ENCODE measurements at places on chromosomes 7 and 10.

DNA sequence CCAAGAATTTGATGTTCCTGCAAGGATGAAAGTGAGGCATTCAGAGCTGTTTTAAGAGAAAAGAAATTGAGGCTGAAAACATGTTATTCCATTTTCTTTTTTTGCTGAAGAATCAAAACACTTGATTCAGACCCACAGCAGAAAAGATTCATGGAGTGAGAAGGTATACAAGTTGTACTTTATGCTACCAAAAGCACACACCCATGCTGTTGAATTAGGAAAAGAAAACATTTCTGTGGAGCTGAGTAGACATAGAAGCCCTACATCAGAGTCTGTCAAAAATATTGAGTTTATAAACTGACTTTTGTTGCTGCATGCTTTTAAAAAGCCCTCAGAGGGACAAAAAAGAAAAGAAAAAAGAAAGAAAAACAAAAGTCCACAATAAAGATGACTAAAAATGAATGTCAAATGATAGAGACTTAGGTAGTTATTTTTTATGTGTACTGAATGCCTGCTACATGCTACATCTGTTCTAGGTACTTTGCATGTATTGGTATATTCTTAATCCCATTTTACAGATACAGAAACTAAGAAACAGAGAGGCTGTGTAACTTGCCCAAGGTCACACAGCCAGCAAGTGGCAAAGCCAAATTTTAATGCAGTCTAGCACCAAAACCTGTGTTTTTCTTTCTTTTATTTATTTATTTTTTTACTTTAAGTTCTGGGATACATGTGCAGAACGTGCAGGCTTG, 71.7 kb upstream of the PALS2 start:
- DNase-seq, result no peak

DNA sequence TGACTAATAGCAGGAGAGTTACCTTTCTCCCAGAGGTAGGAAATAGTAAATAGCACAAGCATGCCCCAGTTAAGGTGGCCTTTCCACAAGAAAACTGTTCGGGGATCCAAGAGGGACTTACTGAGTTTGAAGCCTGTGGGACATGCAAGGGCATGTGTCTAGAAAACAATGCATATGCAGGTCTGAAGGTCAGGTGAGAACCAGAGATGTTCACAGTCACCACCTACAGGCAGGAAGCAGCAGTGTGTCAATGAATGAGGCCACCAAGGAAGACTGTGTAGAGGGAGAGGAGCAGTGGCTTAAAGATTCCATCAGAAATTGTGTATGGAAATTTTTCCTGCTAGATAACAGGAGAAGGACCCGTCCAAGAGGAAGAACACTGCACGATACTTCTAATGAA, 66.0 kb downstream of the CALD1 start:
- no peak for DNase-seq

GRCh38 chr10:70849582-70850016, 33.9 kb downstream of the SGPL1 start:
- DNase-seq, result no peak

DNA sequence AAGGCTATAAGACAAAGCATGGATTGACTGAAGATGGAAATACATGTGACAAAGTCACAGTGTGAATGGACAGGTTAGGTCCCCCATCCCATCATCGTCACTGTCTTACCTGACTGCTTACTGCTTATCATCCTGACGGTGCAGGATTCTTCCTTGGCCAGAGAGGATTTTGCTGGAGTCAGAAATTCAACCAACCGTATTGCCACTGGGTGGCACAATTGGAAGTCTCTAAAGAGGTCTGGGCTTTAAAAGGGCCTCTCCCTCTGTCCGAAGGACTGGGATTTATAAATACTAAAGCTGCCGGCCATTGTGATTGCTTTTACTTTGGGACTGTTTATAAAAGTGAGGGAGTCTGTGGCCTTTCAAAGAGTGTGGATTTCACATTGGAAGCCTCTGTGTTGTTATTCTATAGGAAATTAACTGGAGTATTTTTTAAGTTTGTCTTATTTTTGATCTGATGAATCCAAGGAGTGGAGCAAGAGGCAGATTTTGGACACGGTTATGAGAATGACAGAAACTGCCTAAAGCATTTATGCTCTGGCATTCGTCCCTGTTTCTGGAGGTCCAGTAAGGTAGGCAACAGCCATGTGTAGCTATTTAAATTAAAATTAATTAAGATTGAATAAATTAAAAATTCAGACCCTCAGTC, 113.3 kb upstream of the CREB5 start:
- no peak for DNase-seq

GRCh38 chr7:15104411-15105092, 202.0 kb upstream of the DGKB start:
- DNase-seq, result no peak

GRCh38 chr10:33122014-33122809, 164.2 kb upstream of the ITGB1 start:
- no peak for DNase-seq

GRCh38 chr10:104688251-104689042, 47.4 kb downstream of the SORCS3 start:
- DNase-seq, result no peak

DNA sequence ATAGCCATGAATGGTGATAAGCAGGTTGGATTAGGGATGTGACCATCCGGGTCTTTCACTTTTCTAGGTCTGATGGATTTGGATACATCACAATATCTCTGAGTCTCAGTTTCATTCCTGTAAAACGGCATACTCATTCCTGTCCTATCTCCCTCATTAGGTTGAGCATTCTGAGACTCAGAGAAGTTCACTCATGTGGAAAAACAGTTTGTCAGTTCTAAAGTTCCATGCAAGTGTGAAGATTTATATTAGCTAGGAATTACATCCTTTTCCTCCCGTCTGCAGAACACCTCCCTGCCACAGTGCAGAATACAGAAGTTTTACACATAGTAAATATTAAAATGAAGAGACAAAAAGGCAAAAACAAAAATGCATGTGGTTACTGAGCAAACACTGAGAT, 94.2 kb upstream of the SLC25A13 start:
- DNase-seq, result no peak

- DNase-seq, result no peak
Observed at GRCh38 chr10:44513591-44513990, 128.7 kb upstream of the CXCL12 start.

DNA sequence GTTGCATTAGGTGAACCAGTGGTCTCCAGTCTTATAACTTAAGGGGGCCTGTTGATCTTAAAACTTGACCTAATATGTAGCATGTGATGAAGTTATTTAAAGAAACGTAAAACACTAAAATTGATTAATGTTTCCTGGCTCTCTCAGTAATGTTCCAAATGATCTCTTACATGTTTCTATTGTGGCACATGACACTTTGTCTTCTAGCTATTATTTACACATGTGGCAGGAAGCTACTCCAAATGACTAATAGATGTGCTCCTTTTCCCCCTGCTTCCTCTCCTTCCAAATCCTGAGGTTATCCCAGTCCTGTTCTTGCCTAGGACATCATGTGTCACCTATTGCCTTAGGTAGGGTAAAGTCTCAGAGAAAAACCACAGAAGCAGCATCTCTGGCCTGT, 89.4 kb downstream of the FAS start:
- no peak for DNase-seq

DNA sequence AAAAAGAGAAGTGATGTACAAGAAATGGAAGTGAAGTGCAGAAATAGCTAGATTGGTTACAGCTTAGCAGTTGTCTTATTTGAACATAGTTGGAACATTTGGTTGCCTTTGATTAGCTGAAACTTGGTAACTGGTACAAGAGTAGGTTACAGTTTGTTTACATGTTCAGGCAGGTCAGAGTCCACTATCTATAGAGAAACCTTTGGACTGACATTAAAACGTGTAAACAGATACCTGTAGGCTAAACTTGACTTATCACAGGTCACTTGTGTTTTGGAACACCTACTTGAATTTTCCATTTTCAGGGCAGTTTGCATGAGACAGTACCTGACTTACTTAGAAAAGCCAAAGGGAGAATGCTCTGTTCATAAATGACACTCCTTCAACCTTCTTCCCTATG, 28.5 kb upstream of the CYP2C8 start:
- no peak for DNase-seq

DNA sequence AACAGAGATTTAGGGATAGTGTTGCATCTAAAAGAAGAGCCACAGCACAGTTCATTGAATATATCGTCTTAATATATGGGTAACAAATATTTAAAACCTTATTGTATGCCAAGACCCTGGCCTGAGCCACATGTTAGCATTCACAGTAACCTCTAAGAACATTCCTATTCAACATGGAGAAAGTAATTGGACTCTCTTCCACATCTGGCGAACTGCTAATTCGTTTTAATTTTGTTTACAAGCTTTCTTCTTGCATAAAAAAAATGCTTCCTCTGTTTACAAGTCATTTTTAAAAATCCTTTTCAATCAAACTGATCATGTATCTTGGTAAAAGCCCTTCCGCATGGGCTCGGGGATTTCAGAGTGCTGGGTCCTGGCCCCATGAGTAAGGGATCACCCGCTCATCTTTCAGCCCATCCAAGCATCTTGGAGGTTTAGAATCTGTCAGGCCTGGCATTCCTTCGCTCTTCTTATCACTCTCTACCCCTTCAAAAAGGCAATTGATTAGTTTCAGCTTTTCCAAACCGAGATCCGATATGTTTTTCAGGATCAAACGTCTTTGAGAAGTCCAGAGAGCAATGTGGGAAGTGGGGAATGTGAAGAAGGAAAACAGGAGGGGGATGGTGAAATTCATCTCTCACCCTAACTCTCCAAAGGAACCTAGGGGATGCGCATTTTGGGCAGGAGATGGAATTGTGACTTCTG, 7.3 kb downstream of the TWIST1 start:
- DNase-seq, result no peak

DNA sequence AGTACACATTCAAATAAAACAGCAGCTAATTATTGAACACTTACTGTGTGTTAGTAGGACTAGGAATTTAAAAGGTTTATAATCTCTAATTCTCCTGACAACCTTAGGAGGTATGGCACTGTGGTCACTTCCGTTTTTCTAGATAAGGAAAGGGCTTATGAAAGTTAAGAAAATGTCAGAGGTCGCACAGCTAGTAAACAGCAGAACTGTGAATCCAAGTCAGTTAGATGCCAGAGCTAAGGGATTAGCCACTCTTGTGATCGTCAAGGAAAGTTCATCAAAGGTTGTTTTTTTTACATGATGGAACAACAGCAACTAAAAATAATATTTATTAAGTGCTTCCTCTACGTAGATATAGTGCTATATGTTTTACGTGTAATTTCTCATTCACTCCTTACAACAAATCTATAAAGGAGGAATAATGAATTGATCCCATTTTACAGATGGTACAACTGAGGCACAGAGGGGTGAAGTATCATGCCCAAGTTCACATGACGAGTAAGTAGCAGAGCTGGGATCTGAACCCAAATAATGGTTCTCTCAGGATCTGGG, 84.9 kb downstream of the NAMPT start:
- DNase-seq, result no peak

DNA sequence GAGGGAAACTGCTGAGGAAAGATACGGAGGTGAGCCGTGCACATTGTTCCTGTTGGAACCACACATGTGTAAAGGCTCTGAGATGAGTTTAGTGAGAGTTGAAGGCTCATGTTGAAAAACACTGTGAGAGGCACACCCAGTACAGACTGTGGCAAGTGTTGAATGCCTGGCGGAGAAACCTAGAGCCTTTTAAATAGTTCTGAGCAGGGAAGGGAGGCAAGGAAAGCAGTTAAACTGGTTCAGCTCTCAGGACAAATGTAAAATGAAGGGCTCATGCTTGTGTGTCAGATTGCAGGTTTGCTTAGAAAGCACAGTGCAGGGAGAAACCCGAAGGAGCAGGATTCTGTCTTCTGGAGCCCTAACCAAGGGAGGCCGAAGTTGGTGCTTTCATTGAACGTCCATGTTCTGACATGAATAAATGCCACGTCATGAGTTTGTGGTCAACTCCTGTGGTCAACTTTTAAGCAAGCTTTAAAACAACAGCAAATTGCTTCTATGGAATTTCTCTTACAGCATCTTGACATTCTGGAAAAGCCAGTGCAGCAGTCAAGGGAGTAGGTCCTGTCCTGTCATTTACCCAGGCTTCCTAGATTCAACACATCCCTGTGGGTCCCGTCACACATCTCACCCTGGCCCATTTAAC, 650.9 kb upstream of the GALNT17 start:
- no peak for DNase-seq

- no peak for DNase-seq
Observed at GRCh38 chr10:79189853-79190435, 121.2 kb downstream of the ZMIZ1 start.

GRCh38 chr7:141864765-141865447, 23.6 kb upstream of the PRSS37 start:
- DNase-seq, result no peak

DNA sequence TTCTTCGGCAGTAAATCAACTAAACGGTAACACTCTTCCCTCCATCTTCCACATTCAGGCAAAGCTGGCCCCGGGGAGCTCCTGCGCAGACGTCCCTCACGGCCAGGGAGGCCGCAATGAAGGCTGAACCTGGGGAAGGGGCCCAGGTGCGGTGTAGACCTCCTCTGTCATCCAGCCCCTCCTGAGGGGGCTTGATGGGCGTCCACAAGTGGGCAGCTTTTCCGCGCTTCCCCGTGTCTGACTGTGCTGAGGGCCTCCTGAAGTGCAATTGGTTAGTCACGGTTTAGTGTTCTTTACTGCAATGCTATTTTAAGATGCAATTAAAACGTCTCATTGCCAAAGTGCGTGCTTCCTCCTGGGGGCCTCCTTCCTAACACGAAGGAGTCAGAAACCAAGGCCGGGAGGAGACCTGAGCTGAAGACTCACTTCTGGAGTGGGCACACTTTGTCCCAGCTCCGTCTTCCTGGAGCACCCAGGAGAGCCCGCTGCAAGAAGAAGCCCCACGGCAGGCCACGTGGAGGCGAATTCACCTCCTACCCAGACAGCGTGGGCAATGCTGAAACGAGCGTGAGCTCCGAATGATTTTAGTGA, 173.3 kb downstream of the ELFN1 start:
- no peak for DNase-seq

DNA sequence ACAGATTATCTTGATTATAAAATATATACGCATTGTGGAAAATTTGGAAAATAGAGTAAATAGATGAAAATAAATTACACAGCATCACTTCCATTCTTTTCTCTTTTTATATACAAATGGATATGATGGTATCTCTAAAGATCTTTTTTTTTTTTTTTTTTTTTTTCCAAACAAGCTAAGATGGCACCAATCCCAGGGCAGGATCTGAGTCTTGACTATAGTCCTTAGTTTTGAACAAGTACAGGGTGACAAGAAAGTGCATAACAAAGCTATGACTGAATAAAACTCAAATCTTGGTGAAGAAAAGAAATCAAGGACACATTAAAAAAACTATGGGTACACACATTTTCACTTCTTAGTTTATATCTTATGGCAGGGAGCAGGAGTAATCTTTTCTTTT, 42.6 kb upstream of the FAM133B start:
- no peak for DNase-seq

DNA sequence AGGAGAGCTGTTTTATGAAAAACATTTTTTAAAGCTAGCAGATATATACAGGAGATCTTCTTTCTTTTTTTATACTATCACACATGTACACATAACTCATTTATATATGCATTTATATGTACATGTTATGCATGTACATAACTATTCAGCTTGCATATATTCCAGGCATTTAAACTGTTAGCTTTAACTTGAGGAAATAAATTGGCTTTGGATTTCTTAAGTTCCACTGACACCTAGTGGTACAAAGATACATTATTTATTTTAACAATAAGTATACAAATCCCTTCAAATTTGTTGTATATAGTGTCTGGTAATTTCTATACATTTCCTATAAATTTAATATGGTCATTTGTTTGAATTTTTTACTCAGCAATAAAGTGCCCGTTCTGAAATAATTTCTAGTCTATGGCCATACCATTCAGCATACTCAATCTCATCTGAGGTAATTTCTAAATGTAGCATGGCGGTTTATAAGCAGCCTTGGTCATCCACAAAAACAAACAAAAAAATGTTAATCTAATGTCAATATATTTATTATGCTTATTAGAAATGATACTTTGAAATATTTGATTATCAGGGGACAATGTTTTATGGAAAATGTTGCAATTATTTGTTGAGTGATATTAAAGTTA, 11.6 kb downstream of the ZDHHC6 start:
- DNase-seq, result no peak
